ENCODE measurements at places on chromosomes 4 and X.
A peak's percentile ranks its signal among the peaks of the same experiment; 100 is the strongest.

DNA sequence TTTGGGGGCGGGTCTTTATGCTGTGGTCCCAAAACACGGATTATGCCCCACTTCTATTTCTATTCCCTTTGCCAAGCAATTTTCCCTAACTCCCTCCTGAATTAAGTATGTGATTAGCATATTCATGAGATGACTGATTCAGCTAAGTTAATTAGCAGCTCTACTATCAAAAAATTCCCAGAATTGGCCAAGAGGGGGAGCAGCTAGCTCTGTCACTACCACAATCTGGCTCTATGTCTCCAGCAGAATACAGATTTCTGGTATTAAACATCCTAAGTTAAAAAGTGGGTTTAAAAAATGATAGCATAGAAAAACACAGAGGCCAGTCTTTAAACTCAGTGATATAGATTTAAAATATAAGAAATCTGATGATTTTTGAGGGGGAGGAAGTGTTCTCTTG lies 80.3 kb downstream of the GPC4 start:
- no peak for DNase-seq

- no peak for DNase-seq
Measured at GRCh38 chr4:6386091-6386490, 86.3 kb downstream of the PPP2R2C start.

DNA sequence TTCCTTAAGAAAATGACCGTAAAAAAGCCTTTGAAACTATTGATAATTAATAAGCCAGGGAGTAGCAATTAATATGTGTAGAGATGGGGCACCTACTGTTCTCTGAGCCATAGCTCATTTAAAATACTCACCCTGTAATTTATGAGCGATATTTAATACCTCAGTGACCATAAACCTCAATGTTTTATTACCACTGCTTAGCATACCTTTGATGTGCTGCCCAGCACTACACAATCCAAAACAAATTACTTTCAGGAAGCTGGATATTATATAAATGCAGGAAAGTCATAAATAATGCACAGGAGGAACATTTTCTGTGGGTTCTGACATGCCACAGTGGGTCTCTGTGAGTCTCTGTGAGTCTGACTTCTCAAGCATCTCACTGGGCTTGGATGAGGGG lies 166.1 kb upstream of the RPL34 start:
- DNase-seq = no peak

DNA sequence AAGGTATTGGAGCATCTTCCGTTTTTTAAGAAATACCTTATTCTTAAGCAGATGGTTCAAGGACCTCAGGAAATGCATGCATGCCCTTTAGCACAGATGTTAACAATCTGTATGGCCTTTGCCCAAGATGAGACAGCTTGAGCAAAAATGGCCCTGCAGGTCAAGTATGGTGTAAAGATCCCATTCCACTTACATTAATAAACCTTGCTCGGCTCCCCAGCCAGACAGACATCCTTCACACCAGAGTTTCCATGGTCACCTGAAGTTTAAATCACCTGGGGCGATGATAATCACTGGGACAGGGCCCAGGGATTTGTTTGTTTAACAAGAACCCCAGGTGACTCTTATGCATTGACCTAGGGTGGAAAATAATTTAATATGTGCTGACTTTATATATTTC lies 287.0 kb upstream of the NOCT start:
- DNase-seq = no peak

GRCh38 chr4:140693562-140693961 lies 62.6 kb downstream of the TBC1D9 start:
- no peak for DNase-seq

DNA sequence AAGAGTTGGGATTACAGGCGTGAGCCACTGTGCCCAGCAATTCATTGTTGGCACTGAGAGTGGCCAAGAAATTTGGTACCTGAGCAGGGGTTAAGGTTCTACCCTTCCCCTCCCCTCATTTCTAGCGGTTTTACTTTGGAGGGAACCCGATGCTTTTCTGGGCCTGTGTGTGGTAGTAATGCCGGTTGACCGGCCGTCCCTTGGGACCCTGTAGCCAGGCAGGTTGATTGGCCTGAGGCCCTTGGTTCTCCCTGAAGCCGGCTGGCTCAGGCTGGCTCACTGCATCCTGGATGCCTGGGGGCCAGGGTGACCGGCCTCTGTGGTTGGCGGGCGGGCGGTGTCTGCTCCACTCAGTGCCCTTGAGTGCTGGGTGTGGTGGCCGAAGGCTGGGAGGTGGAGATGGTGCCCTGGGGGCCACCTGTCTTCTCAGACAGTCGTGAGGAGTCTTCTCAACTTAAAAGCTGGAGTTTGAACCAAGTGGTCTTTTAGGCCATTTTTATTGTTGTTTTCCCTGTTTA lies 45.6 kb downstream of the RGS12 start:
- DNase-seq = no peak

GRCh38 chrX:17788439-17788838 lies 51.1 kb downstream of the SCML1 start:
- DNase-seq = peak; percentile 15

- DNase-seq = no peak
Measured at GRCh38 chr4:182486881-182487280, 243.7 kb downstream of the TENM3 start.

DNA sequence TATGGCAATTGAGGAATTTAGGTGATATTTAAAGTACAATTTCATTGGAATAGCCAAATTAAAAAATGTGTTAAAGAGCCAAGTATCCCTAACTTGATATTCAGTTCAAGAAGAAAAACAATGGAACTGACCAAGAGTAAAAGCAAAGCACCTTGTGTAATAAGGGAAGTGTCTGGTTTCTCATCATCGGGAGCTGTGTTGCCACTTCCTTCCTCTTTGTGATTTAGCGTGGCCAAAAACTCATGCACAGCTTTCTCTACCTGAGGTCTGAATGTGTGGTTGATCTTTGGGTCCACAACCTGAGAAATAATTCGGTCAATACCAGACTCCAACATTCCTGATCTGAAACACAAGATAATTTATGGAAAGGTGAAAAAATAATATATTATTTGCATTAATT lies 12.4 kb downstream of the BOD1L1 start:
- no peak for DNase-seq

- DNase-seq = no peak
Measured at GRCh38 chrX:37686369-37686995, 891 bp downstream of the XK start.

GRCh38 chr4:48570646-48571220 lies 80.7 kb downstream of the ZAR1 start:
- no peak for DNase-seq

DNA sequence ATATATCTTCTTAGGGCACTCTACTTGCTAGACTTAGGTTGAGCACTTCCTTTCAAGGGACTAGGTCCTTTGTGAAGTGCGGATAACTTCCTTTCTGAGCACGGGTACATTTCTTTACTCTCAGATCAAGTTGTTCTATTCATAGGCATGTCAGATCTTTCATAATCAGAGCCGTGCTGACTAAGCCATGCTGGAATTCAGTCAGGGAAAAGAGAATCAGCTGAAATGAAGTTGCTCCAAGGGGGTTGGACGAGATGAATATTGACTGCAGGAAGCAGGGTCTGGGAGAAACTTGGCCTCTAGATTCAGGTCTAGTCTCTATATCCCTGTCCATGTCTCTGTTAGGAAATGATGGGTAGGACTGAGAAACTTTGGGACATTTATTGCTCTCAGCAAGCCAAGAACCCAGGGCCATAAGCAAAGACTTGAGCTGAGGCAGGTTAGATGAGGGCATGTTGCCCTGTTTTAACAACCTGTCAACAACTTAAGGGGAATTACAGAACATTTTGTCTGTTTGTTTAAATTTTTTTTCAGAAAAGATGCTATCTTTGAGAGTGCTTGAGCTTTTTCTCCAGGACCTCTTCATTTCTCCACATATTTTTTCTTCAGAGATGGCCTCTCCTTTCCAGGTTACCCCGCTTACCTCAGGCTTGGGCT lies 28.3 kb downstream of the AREG start:
- DNase-seq = no peak

DNA sequence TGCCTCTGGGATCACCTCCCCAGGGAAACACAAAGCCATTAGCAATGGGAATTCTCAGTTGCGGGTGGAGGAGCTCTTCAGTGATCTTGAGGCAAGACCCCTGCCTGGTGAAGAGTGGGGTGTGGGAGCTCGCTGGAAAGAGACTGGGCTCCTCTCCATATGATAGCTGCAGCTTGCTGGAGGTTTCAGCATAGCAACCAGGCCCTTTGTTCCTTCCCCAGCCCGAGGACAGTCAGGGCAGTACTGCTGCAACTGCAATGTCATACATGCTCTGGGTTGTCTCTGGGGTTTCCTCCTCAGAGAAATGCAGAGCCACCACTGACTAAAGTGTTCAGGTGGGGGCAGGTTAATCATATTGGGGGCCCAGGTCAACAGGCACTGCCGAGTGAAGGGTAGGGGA lies 81.3 kb downstream of the ARHGAP24 start:
- no peak for DNase-seq

GRCh38 chr4:78032446-78032845 lies 24.7 kb upstream of the FRAS1 start:
- DNase-seq = no peak

GRCh38 chr4:99207069-99207743 lies 11.8 kb downstream of the ADH6 start:
- DNase-seq = no peak

- no peak for DNase-seq
Measured at GRCh38 chr4:100929135-100929534, 411.3 kb upstream of the EMCN start.

- no peak for DNase-seq
Measured at GRCh38 chr4:38235354-38235753, 275.2 kb downstream of the PTTG2 start.

GRCh38 chr4:73869130-73870055 lies at the start of gene CXCL1:
Gene CXCL1 (plus strand): TSS chr4:73869393. CDS start chr4:73869471, 78 bp downstream.
- no peak for DNase-seq

GRCh38 chr4:28227764-28228163 lies 1367.1 kb downstream of the STIM2 start:
- no peak for DNase-seq

DNA sequence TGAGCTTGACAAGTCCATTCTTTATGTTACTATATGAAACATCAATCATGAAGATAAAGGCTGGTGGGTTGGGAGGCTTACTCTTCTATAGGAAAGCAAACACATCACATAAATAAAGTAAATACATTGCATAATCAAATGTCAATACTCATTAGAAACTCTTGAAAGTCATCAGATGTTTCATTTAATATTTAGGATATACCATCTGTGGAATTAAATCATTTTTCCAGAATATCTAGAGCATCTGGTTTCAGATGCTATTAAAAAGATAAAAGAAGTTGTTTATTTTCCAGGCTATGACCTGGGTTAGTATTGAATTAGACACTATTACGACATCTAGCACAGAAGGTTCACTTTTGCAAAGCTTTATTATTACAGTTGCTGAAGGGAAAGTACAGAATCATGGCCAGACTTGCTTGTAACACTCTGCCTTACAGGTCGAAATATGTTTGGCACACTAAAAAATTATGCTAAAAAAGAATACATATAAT lies 72.6 kb downstream of the METTL14 start:
- DNase-seq = no peak

- DNase-seq = no peak
Measured at GRCh38 chr4:76639288-76639687, 204.3 kb downstream of the SHROOM3 start.

GRCh38 chr4:64588507-64588906 lies 179.3 kb upstream of the TECRL start:
- DNase-seq = no peak
